ENCODE measurements at places on chromosomes 16 and 17. TPM values are rescaled to one million over a fixed set of nuclear protein-coding genes. Genes with fewer than 3 reads are reported as not detected.

DNA sequence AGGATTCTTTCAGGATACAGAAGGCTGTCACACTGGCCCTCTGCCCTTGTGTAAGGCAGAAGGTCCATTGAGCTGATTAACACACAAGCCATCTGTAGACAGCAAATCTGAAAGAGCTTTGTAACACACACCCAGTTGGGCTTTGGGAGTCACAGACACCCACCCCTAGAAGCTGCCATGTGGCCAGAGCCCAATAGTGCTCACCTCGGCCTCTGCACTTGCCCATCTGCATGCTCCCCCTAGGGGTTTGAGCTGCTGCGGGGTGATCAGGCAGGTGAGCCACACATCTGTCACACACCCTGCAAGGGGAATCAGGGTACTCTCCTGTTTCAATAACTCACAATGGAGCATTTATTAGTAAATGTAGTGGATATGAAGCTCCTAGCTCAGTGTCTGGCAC lies 138.3 kb downstream of the CHD9NB start:
- DNase-seq, result no peak

DNA sequence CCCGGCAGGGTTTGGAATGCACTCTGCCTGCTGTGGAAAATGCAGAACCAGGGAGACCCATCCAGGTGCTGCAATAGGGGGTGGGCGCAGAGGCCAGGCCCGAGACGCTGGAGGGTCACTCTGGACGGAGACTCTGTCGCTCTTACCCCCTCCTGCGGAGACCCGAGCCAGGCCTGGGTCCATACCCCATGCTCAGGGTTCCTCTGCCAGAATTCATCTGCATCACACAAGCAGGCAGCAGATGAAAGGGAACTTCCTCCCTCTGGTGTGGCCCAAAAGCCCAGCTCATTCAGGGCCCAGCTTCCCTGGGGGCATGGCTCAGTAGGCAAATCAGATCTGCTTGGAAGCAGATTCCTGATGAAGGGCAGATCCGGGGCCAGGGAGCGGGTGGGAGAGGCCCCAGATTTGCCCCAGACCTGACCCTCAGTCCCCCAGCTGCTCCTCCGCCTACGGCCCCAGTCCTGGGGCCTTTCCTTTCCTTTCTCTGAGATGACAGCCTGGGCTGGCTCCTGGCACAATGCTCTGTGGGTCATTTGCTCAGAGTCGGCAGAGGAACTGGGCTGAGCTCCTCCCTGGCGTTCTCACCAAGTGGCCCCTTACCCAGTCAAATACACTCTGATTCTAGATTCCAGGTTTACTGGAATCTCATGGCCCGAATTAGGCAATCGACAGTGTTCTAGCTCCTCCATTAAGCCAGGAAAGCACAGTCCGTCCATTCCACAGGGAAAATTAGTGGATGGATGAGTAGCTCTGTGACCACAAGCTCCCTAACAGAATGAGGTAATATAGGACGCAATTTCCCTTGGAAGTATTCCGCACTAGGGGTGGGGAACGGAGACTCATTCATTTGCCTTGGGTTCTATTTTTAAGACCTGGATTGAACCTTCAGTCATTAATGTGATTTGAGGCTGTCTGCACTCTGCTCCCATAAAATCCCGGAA lies 19.1 kb upstream of the RASD1 start:
- DNase-seq, result no peak

AXIN2 gene
- total RNA-seq, result 7.4 TPM

KRT16 gene
- not detected for total RNA-seq

CLDN6 gene
- total RNA-seq, result not detected

NPTX1 gene
- total RNA-seq, result 5.2 TPM

GRCh38 chr17:12230481-12231354 lies 210.0 kb downstream of the MAP2K4 start:
- no peak for DNase-seq

- DNase-seq, result no peak
Observed at GRCh38 chr16:82995924-82996441, 369.2 kb downstream of the CDH13 start.

LGALS9 gene
- 35.1 TPM for total RNA-seq

ALOX12B gene
- 0.87 TPM for total RNA-seq

KRTAP2-2 gene
- total RNA-seq, result not detected

DNA sequence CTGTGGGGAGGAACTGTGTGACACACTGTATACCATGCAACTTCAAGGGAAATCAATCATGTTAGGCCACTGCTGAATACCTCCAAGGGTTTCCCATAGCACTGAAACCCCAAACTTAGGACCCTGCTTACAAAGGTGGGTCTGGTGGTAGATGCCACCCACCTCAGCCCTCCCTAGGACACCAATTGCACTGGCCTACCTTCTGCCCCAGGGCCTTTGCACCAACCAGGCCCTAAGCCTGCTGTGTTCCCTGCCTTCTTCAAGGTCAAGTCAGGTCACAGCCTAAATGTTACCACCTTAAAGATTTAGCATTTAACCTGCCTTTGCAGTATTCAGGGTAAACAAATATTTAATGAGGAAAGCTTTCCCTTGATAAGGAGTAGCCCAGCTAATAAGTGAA lies 185.8 kb downstream of the ZFHX3 start:
- no peak for DNase-seq

GRCh38 chr16:12703935-12704334 lies 99.8 kb downstream of the CPPED1 start:
- DNase-seq, result no peak

DNA sequence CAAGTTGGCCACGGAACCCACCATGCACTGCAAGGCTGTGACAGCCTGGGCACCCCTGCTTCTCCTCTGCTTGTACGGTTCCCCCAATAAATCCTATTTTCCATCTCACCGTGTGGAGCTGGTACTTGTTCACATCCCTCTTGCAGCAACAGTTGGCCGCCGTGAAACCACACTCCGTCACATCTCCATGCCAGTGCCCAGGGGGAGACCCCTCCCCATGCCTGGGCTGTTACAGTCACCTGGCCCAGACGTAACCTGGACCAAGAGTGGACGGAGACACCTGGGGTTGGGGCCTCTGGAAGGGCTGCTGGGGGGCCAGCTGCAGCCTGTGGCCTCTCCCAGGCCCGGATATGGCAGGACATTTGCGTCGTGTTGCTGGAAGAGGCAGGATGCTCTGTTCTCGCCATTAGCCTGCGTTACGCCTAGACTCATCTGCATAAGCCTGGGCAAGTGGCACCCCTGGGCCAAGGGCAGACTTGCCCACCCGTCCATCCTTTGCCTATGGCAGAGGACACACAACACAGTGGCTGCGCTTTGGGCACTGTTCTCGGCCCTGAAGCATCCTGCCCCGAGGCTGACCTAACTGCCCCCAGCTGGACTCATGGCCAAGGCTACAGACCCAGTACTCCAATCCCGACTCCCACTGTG lies 14.2 kb upstream of the KREMEN2 start:
- no peak for DNase-seq

DNA sequence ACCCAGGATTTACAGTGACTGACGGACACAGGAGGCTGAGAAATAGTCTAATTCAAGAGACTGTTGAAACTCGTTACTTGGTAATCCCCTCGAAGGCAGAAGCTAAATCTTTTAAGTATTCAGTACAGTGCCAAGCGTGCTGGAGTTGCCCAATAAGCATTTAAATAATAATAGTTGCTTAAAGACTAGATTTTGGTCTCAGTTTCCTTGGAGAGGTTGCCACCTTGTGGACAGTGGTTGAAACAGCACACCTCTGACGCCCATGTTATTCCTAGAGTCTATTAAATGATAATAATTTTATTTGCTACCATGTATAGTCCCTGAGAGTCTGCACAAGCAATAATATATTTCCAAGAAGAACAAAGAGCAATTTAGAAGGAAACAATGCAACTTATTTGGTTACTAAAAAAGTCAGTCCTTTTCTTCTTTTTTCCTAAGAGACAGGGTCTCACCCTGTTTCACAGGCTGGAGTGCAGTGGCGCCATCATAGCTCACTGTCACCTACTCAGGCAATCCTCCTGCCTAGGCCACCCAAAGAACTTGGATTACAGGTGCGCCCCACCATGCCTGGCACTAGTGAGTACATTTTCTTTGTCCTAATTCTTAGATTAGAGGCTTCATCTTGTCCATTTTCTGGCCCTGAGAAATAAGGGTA lies 138.0 kb upstream of the NUDT7 start:
- DNase-seq, result peak; percentile 11

- no peak for DNase-seq
Observed at GRCh38 chr16:31409433-31409832, 16.3 kb downstream of the ITGAD start.

GRCh38 chr17:5211458-5211857 lies 19.8 kb upstream of the ZNF594 start:
- no peak for DNase-seq

IL4R gene
- 434 TPM for total RNA-seq

HOXB2 gene
- 22.2 TPM for total RNA-seq

GRCh38 chr16:49330562-49331201 lies 42.9 kb upstream of the C16orf78 start:
- no peak for DNase-seq

GPR179 gene
- not detected for total RNA-seq

- peak; percentile 84 for DNase-seq
Observed at GRCh38 chr17:40121181-40122135, at the start of gene MSL1. MSL1 (plus strand) TSS chr17:40121971; CDS start chr17:40122613, 642 bp downstream.

DNA sequence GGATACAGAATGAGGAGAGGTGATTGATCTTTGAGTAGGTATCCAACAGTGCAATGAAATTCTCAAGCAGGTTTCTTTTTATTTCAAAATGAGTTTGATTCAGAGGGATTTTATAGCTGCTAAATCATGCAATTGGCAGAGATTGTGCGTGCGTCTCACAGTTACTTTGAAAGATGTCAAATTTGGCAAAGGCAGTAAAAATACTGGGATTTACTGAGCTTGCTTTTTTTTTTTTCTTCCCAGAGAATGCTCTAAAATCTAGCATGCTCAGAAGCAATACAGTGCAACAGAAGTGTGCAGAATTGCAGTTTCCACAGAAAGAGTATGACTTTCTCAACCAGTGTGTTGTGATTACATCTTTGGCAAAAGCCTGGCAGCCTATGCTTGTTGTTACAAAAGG lies 410.7 kb upstream of the GOT2 start:
- no peak for DNase-seq

GRCh38 chr17:74435775-74436359 lies 4.0 kb downstream of the GPRC5C start:
- DNase-seq, result no peak

DNA sequence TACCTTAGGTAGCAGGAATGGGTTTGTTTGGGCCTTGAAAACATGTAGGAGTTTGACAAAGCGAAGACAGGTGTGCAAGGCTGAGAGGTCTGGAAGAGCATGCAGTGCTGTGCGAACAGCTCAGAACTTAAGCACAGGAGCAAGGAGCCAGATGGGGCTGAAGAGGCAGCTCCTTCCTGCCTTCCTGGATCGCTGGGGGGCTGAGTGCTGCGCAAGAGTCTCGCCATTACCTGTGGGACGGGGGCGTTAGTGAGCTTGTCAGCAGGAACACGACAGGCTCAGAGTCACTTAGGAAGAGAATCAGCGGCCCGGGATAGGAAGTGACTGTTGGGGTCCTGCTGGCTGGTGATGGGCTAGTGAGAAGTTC lies 464 bp upstream of the MRM1 start:
- DNase-seq, result no peak

- DNase-seq, result no peak
Observed at GRCh38 chr16:86221085-86221484, 289.2 kb upstream of the FOXF1 start.

DNA sequence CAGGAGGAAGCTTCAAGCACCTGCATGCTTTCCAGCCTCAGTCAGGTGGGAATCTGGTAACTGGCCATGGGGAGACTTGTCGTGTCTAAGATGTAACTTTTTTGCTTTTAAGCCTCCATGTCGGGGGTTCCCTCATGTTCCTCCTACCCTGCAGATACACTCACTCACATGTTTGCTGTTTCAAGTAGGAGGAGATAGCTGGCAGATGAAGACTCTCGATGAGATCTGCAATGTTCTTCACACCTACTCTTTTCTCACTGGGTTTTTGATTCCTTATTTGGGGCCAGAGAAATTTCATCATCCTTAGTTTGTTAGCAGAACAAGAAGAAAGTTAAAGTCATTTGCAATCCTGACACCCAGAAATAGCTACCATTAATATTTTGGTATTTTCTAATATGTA lies 24.7 kb downstream of the UTP4 start:
- DNase-seq, result no peak

DNA sequence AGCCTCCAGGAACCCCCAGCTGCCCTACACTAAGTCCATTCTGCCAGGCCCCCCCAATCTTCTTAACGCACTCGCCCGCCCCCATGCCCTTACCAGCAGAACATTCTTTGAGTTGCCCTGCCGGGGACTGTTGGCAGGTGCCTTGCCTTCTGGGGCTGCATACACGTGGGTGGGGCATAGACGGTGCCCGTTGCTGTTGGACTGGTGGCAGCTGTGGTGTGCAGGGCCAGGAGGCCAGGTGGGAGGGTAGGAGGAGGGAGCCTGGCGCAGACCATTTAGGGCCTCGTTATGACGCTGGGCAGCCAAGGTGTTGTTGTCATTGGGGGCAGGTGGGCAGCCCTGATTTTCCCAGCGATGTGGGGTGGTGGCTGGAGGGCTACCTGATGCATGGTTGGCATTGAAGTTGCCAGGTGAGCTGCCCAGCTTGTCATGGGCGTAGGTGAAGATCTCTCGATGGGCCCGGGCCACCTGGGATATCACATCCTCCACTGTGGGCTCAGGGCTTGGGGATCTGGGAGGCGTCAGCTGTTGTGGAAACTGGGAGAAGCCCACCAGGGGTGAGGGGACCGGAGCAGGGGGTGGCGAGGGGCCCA lies 4.9 kb downstream of the NR1D1 start:
- DNase-seq, result no peak

DNA sequence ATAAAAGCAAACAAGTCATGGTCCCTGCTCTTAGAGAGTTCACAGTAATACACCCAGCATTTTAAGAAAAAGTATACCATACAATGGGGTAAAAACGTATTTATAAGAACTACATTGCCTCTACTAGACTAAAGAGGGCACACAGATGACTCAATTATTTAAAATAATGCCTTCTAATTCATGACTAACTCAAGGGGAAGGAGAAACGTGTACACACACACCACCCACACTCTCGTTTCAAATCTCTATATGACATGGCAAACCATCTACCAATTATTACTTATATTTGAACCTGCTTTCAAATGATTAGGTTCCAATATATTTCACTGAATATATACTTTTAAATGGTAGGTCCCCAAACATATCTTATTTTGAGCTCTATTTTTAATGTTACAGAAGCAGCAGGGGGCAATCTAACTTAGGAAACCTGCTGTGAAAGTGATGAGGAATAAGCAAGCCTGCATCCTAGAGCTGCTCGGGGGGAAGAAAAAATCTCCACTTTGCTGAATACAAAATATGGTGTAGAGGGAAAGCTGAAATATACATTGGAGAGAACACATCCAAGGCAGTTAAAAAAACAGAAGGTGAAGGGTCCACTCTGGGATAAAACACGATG lies 232.4 kb upstream of the PSMD7 start:
- no peak for DNase-seq
